CD4-positive, alpha-beta T cell treated with Interleukin-4 for 4 hours (primary cell): ENCODE measurements at places on chromosomes 5 and 9.
A peak's percentile ranks its signal among the peaks of the same experiment; 100 is the strongest.

DNA sequence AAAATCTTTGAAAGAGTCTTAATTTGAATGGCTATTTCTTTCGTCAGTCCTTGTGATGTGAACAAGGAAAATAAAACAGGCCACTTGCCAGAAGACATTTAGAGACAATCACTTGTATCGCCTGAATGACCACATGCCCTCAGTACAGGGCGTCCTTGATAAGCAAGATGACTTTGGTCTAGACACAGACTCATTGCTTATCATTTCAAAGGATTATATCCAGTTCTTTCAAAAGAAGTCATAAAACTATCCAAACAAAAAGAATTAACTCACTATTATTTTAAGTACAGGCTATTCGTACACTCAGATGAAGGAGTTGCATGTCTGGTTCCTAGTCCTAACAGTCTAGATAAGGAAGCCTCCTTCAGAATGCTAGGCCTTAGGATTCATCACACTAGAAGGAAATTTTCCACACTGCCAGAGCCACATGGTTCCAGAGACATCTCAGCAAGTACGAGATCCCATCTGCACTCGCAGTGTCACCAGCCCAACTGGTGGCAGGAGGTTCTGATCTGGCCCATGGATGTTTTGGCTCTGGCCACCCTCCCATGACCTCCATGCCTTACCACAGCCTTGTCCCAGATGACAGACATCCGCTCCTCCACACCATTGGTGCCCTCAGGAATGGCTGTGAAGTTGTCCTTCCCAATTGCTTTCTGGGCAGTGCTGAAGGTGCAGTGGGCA, 109.6 kb downstream of the DPYSL3 start:
- no peak for DNase-seq

DNA sequence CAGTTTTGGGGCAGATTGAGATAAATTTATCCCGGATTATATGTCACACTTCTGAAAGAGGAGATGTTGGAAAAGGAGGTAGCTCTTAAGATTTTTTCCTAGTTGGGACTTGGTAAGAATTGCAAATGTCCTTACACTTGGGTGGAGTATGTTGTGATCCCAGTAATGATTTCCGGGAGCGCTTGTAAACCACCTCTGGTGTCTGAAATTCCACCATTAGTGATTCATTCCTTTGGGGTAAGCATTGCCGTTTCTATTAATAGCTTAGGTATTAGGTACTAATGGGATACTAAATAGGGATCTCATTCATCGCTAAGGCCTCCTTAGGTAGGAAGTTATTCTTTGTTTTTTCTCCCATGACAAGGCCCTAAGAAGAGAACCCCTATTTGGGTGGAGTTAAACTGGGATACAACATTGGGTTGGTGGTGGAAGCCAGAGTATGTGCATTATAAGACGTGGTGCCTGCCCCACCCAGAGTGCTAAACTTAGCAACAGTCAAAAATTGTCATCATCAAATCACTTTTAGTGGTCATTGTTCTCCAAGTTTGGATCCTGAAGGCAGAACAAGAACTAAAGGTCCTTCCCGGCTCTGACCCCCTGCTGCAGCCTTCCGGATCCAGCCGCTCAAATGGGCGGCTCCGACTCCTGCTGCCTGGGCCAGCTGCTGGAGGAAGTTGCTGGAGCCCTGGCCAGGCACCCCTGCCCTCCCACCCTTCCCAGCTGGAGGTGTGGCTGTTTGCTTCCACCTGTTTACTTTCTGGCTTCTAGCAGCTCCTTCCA, 31.7 kb upstream of the DAB2IP start:
- DNase-seq = no peak

- DNase-seq = no peak
These were observed 82.2 kb upstream of the ICE1 start for GRCh38 chr5:5340206-5340729.

- DNase-seq = no peak
These were observed 516.6 kb upstream of the DAB2 start for GRCh38 chr5:39941416-39941815.

DNA sequence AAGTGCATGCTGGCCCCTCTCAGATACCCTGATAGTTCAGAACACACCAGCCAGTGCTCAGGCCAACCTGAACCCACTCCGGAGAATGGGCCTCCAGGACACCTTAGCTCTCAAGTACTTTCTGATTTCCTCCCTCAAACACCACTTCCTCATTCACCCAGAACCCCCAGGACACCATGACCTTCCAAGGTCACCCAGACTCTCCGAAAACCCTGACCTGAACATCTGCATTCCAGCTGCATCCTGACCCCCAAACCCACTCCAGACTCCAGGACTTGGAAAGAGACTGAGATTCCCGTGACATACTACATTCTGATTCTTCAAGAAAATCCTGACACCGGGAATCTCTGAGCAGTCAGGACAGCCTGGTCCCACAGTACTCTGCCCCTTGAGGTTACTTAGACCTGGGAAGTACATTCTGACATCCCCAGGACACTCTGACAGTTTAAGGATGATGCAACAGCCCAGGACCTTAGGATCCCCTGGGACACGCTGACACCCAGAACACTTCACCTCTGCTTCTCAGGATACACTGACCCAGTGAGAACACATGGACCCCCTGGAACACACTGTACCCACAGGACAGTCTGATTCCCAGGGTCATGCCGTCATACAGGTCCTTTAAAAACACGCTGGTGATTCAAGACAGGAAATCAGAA, 747 bp upstream of the PROP1 start:
- no peak for DNase-seq

DNA sequence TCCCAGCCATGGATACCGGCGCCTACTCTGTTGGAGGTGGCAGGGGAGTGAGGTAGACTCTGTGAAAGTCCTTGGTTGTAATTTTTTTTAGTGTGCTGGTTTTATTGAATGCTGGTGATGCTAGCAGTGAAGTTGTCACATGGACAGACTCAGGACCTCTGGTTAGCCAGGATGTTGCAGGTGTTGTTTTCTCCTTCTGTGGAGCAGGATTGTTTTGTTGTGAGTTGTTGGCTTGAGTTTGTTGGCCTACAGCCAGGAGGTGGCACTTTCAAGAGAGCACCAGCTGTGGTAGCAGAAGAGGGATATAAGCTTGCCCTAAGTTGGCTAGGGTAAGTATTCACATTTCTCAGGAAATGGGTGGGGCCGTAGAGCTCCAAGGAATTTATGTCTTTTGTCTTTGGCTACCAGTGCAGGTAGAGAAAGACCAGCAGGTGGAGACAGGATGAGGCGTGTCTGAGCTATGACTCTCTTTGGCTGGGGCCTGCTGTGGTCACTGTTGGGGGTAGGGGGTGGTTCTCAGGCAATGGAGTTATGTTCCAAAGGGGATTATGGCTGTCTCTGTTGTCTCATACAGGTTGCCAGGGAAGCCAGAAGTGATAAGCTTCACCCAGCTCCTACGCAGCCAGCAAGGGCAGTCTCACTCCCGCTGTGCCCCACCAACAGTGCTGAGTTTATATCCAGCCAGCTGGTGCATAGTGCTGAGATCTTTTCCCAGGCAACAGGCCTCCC, 248.7 kb downstream of the TAF11L14 start:
- DNase-seq = no peak

DNA sequence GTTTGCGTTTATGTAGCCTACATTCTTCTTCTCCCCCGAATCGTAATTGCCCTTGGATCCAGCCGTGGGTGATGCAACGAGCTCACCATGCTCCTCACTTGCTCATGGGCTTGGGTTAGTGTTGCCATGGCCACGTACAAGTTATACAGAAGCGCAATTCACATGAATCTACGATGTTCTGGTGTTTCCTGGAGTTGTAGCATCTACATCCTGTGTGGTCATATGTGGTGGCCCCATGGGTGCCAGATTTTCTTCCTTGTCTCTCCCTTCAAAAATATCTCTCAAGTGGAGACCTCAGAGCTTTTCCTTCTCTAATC, 115.3 kb downstream of the TLE4 start:
- DNase-seq = peak; percentile 27

- no peak for DNase-seq
These were observed 216.3 kb downstream of the GADD45G start for GRCh38 chr9:89821081-89821480.

- DNase-seq = no peak
These were observed 106.1 kb downstream of the PCSK1 start for GRCh38 chr5:96326902-96327301.

DNA sequence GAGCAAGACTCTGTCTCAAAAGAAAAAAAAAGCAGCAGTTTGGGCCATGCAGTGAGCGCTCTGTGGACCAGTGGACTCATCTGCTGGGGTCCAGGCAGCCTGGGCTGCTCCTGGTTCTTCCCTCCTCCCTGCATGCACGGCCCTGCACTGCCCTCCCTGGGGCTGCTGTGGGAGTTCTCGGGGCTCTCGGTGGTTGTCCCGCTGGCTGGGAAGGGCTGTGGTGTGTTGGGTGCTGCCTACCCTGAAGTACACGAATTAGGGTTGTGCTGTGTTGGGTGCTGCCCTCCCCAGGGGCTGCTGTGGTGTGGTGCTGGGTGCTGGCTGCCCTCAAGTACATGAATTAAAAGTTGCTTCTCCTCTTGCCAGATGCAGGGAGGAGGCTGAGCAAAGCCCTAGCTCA, 18.3 kb upstream of the CLPTM1L start:
- no peak for DNase-seq

GRCh38 chr5:22245770-22246169, 607.4 kb downstream of the CDH12 start:
- no peak for DNase-seq

DNA sequence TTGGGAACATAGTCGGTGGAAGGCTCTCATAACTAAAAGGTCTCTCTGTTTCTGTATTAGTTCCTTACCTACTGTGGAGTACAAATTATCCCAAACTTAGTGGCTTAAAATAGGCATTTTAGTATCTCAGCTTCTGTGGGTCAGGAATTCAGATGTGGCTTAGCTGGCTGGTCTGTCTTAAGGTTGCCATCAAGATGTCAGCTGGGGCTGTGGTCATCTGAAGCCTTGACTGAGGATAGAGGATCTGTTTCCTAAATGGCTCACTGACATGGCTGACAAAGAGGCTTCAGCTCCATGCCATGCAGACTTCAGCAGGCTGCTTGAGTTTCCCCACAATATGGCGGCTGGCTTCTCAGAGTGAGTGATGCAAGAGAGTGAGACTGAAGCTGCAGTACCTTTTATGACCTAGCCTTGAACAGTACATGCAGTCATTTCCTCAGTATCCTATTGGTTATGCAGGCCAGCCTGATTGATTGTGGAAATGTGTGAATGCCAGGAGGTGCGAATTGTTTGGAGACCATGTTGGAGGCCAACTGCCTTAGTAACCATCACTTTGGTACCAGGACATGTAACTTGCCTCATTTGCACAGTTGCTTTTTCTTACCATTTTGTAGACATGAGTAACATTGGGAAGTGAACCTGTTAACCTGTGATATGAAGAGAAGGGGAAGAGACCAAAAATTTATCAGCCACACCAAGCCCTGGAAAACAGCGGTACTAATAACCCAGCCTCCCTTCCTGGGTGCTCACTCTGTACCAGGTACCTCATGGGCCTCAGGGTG, 152.8 kb upstream of the IER5L start:
- DNase-seq = no peak

- no peak for DNase-seq
These were observed 103.7 kb downstream of the FEM1C start for GRCh38 chr5:115440782-115441451.

DNA sequence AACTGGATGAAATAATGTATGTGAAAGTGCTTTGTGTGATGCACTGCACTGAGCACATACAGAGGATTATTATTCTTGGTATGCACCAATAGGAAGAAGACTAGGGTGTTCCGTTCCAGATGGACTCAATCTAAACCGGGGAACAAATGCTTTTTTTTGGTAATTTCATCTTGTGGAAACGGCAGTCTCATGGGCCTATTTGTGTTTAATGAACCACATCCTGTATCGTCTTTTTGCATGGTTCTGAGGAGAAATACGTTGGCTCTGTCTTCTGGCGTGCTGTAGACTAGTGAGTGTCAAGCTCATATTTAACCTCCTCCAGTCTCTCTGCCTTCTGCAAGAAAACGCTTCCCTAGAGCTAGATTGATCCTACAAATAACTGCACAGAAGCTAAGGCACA, 30.0 kb downstream of the TRIM32 start:
- no peak for DNase-seq

DNA sequence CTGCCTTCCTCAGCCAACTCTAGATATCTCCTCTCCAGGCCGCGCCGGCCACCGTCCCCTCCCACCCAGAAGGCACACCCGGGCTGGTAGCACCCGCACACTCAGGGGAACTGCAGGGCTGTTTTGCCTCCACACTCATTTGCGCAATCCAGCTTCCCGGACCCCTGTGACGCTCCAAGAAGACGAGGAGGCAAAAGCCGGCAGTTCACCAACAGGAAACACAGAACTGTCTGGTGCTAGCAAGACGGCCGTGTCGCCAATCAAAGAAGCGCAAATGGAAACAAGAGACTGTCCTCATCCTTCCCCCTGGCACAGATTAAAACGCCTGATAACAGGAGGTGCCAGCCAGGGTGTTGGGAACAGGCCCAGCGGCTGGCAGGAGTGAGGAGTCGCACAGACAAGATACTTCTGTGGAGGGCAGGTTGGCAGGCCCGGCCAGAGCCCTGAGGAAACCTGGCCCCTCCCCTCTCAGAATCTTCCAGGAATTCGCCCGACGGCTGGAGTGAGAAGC, 7.8 kb downstream of the AGPAT2 start:
- no peak for DNase-seq

- DNase-seq = no peak
These were observed 353.4 kb downstream of the TLE1 start for GRCh38 chr9:81335879-81336421.

- no peak for DNase-seq
These were observed 990.6 kb upstream of the TYRP1 start for GRCh38 chr9:11702548-11702947.

DNA sequence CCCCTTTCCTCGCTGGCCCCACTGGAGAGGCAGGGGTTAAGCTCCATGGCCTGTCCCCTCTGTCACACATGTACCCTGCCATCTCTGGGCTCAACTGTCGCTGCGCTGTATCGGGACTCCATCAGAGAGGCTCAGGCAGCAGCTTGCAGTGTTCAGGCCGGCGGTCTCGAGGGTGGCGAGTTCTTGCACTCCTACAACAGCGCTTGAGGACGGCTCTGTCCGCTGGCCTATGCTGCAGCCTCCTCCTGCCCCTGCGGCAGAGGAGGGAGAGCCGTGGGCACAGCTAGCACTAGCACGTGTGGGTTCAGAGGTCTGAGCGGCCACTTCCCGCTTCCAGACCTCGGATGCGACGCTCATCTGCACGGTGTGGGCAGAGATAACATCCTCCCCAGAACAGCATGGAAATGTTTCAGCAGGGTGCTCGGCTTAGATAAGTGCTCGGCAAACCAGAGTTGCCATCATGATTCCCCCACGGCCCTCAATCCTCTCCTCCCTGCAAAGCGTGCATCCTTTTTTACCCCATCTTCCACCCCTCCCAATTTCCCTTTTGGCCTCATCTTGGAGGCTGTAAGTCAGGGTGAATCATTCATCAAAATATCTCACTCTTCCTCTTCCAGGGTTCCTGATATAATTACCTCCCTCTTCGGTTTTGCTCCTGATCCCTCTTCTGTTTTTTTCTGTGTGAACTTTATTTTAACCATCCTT, 41.9 kb upstream of the FUBP3 start:
- DNase-seq = no peak

GRCh38 chr5:132825033-132825833, 5.2 kb downstream of the SHROOM1 start:
- DNase-seq = no peak

- no peak for DNase-seq
These were observed 1771.7 kb upstream of the CDH9 start for GRCh38 chr5:28809811-28810750.

- no peak for DNase-seq
These were observed 65.1 kb upstream of the OLFM1 start for GRCh38 chr9:135022191-135022870.

- no peak for DNase-seq
These were observed 26.8 kb downstream of the TRIP13 start for GRCh38 chr5:919356-920000.

GRCh38 chr9:113488071-113488470, 24.5 kb downstream of the RGS3 start:
- no peak for DNase-seq
